ENCODE measurements at places on chromosomes 2 and 18.
A peak's percentile ranks its signal among the peaks of the same experiment; 100 is the strongest.

- no peak for DNase-seq
Measured at GRCh38 chr2:212995920-212996319, 155.5 kb downstream of the IKZF2 start.

GRCh38 chr2:129276978-129277584, 702.4 kb upstream of the RAB6C start:
- DNase-seq, result no peak

DNA sequence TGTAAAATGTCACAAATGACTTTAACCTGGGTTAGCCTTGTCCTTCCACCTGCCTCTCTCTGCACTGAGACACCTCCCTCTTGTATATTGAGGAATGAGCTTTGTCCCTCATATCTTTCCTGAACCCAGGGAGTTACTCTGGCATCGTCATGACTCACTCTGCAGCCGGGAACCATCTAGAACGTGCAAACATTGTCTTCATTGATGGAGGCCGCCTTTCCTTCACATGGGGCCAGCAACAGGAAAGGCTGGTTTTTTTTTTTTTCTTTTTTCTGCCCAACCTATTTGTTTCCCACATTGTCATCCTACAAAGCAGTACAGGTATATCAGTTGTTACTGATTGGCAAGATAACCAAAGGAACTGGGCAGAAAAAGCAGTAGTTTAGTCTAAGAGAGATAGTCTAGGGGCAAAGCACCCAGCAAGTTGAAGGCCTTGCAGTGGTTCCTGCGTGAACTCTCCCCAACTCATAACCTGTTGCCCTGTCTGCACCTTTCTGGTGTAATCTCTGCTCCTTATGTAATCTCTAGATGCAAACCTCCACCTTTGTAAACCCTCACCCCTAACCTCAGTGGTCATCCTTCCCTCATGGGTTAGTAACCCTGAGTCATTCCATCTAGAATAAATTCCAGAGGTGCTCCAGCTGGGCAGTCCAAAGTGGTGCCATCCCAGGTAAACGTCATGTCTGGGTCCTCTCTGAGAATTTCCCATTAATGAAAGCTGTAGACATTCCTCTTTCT, 38.3 kb downstream of the SLC40A1 start:
- DNase-seq, result no peak

DNA sequence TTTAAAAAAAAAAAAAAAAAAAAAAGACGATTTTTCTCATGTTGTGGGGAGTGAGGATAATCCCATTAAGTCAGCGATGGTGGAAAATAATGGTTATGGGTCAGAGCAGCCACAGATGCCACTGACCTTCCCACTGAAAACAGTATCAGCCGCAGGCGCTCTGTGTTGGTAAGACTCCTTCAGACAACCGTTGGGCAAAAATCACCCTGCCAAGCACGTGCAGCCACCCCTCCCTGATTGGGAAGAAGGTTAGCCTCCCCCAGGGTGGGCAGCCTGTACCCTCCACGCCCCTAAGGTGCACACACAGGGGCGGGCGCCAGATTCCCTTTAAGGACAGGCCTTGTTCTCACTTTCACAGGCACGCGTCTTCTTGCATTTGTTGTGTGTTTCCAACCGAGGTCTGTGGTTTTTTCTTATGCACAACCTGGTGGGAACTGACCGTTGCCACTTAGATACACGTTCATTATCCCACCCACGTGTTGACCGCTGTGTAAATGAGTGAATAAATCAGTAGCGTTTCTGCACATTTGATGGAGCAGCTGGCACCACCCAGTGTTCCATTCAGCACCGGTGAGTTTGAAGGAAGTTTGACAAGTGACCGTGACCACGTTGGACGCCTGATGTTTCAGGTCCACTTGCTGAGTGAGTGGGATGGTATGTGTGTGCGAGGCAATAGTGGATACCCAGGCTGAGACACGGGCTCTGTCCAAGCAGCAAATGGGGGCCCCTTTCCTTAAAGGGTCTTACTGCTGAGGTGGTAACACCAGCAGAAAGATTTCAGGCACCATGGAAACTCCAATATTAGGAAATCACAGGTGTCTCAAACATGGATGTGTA, 197.8 kb downstream of the GBX2 start:
- DNase-seq, result no peak

GRCh38 chr2:208352644-208353567, 53.7 kb upstream of the PTH2R start:
- no peak for DNase-seq

DNA sequence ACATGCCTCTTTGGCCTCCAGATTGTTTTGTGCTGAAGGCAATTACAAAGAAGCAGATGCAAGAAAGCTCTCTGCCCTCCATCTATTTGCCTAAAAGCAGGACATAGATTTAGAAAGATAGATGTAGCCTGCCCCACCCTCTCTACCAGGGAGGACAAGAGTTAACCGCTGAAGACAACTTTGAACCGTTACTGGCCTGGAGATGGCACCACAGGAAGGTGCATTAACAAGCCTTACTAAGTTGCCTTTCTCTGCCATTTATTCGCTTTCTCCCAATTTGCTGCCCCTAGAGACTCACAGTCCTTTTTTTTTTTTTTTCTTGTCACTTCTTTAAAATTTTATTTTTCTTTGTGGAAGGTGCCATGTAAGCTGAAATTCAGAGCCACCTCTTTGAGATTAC, 28.8 kb upstream of the RMDN2 start:
- DNase-seq, result no peak

DNA sequence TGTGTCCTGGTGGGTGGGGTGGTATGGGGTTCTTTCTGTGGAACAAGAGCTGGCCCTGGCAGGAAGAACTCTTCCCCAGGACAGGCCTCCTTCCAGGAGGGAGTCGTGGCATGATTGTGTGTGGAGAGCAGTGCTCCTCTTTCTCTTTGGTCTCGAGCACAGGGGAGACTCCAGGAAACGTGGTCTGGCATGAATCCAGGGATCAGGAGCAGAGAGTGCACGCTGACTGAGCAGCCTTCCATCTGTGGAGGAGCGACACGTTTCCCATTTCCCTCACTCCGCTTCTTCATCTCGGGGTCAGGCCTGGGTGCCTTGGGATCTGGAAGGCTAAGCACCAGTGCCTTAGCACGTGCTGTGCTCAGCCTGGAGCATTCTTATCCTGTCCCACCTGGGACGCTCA, 132.0 kb upstream of the HDAC4 start:
- no peak for DNase-seq

GRCh38 chr2:28594000-28594331, 98.1 kb downstream of the PLB1 start:
- no peak for DNase-seq

GRCh38 chr18:63823516-63824219, 48.5 kb downstream of the SERPINB7 start:
- DNase-seq, result no peak

DNA sequence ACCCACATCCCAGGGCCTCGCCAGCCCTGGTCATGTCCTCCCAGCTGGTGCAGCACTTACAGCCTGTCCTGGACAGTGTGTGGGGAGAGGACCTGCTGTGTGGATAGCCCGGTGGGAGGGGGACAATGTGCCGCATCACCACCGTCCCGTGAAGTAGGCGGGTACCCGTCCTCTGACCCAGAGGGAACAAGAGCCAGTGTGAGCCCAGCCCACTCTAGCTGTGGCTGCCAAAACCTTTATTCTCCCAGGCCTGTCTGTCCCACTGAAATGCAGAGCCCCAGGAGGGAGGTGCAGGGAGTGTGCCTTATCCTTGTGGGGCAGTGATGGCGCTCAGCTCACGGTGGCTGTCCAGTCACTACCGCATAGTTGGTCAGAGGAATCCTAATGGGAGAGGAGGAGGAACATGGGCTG, 1.7 kb downstream of the TRAF3IP1 start:
- DNase-seq, result no peak

- no peak for DNase-seq
Measured at GRCh38 chr18:22451796-22452195, 34.1 kb upstream of the CTAGE1 start.

DNA sequence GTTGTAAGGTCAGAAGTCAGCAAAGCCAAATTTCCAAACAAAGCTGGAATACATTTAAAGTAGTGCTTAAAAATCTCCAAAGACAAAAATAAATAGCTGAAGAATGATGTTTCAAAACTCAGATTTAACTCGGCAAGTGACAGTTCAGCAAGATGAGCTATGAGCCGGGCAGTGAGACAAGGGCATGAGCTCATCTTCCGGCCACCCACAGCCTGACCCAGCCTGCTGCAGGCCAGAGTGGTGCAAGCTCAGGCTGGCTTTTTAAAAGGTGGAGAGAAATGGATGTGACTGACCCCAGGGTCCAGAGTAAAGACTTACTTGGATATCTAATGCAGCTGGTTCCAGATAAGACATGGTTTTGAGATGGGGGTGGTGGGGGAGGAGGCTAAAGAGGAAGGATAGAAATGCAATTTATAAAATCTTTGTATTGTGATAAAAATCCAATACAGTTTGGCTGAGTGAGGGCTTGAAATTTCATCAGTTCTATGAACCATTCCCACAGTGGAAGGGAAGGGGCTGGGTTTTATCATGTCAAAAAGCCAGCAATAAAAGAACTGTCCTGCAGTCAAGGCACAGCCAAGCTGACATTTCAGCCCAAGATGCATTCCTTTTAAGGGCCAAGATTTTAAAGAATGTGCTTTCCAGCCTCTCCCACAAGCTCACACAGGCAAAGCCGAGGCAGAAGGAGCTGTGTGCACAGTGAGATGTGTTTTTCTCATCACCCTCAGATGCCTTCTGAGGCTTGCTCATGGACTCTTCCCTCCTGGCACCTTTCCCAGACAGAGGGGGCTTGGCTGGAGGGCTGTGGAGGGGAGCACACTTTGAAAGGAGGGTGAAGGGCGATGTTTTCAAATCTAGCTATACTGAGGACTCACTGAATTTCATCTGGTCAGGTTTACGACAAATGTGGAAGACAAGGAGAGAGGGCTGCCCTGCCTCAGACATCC, 97.9 kb upstream of the KLHL29 start:
- DNase-seq, result no peak

- no peak for DNase-seq
Measured at GRCh38 chr2:105102963-105103421, 65.1 kb downstream of the MRPS9 start.

DNA sequence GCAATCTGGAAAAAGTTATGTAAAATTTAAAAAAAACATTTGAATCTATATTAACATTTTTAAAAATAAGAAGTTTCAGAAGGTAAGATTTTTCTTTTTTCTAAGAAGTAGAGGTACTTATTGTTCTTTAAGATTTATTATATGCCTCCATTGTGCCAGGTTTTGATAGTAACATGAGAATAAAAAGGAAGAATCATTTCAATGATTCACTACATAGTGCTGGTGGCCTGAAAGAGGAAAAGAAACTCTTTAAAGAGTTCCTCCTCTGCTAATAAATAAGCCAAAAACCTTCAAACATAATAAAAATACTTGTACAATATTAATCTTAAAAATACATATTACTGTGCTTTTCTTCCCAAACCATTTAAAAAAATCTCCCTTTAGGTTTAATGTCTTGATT, 69.0 kb downstream of the ANKRD44 start:
- no peak for DNase-seq

GRCh38 chr2:120287183-120288015, 34.7 kb downstream of the RALB start:
- DNase-seq, result no peak

- no peak for DNase-seq
Measured at GRCh38 chr2:182611009-182611408, 105.0 kb upstream of the DNAJC10 start.

DNA sequence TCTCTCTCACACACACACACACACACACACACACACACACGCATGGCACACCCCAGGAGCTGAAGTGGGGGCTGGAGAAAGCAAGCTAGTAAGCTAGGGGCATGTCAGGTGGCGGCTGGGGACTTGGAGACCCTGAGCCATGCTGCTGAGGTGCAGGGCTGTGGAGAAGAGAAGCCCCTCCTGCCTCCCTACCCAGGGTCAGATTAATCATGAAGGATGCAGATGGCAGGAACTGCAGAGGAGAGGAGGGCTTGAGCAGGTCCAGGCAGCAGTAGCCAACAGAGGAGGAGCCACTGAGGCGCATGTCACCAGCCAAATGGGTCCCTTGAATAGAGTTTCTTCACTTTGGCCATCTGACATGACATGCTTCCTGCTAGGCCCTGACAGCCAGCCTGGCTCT, 9.6 kb downstream of the EDAR start:
- no peak for DNase-seq

DNA sequence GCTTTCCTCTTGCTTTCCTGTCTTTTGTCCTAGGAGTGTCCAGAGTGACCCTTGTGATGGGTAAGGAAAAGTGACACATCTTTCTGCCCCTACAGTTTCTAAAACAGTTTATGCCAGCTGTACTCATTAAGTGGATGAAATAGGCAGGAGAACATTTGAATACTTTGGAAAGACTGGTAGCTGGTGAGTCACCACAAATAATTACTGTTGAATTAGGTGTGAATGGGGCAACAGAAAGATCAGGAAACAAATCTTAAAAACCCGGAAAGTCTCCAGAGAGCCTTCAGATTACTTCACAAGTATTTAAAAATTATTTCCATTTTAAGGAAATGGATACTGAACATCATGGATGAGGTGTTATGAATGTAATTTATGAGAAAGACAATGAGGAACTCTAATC, 278.5 kb downstream of the CLIP4 start:
- no peak for DNase-seq

- DNase-seq, result no peak
Measured at GRCh38 chr2:72947952-72948830, 30.9 kb downstream of the EMX1 start.

DNA sequence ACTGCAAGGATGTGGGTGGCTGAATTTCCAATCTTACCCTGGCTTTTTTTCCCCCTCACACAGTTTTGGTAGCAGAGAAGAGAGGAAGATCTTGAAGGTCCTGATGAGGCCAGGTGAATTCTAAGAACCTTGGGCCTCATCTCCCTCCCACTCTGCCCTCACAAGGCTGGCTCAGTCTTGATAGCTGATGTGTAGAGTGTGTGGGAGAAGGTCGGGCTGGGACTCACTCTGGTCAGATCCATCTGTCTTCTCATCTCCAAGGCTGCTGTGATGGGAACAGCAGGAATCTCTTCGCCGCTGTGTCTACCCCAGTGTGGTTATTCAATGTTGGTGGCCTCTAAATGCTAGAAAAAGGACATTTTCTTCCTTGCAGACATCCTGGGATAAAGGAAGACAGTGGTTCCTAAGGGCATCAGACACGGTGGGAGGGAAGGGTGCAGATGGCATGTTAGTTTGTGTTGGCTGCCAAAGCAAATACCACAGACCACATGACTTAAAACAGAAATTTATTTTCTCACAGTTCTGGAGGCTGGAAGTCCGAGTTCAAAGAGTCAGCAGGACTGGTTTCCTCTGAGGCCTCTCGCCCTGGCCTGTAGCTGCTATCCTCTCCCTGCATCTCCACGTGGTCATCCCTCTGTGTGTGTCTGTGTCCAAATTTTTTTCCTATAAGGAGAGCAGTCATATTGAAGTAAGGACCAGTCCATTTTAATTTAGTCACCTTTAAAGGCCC, 37.6 kb upstream of the MGAT4A start:
- peak; percentile 13 for DNase-seq

DNA sequence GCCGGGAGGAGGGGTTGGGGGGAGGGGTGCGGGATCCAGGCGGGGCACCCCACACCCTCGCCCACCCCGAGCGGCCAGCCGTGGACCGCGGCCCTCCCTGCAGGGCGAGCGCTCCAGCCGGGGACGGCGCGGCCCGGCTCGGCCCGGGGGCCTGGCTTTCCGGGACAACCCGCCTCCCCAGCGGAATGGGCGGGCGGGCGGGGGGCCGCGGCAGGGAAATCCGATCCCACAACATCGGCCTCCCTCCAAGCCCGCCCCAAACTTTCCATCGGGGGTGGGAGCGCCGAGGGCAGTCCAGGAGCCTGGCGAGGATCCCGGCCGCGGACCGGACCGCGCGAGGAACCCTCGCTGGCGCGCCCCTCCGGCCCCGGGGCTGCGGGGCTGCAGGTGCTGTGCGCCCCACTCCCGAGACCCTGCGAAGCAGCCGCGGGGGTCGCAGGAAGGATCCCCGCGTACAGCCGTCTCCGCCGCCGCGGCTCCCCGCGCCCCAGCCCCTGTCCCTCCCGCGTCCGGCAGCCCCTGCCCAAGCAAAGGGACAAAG, 529 bp downstream of the SEMA4C start:
- no peak for DNase-seq

Data from stimulated activated CD8-positive, alpha-beta memory T cell treated with anti-CD3 and anti-CD28 coated beads, Interleukin-12 subunit alpha, Interleukin-12 subunit beta, amount 100 ng/mL, for 4 hours (primary cell).